ENCODE measurements at places on chromosomes 2 and 18. TPM values are rescaled to one million over a fixed set of nuclear protein-coding genes. Genes with fewer than 3 reads are reported as not detected.

WNT10A gene
- not detected for total RNA-seq

DNA sequence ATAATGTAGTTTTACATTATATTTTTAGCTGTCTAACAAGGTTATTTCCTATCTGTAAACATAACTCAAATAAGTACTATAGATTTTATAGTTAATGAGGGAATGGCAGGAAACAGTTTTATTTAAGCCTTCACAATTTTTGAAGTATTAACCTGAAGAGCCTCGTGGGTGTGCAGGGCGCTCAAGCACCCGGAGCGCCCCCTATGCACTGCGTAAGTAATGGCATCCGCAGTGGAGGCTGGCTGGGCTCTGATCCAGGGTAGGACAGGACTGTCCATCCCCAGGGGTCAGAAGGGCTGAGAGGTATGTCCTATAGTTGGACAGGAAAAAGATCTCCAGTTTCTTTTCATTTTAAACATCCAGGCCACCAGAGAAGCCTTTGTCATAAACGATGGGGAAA is 8.2 kb upstream of the GBX2 start:
- H3K36me3 ChIP-seq, result no peaks in the 10 kb centered on the region
- DNase-seq, result peak; percentile 55
- no peak overlapping the region for H3K4me3 ChIP-seq
- H3K27ac ChIP-seq, result no peak overlapping the region
- peaks cover 15% of the 10 kb centered on the region for H3K27me3 ChIP-seq

DNA sequence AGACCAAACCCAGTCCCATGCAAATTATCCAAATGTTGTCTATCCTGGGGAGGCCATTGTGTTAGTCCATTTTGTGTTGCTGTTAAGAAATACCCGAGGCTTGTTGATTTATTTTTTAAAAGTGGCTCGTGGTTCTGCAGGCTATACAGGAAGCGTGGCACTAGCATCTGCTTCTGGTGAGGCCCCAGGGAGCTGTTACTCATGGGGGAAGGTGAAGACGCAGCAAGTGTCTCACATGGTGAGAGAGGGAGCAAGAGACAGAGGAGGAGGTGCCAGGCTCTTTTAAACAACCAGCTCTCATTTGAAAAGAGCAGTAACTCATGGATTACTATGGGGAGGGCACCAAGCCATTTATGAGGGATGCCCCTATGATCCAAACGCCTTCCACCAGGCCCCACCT is 80.3 kb upstream of the ARL4C start:
- H3K36me3 ChIP-seq, result no peaks in the 10 kb centered on the region
- peaks cover 3% of the 10 kb centered on the region for H3K27me3 ChIP-seq
- no peak overlapping the region for H3K4me3 ChIP-seq
- no peaks in the 10 kb centered on the region for H3K4me1 ChIP-seq
- DNase-seq, result no peak
- H3K27ac ChIP-seq, result no peak overlapping the region

SLC19A3 gene
- 0.62 TPM for total RNA-seq

DNA sequence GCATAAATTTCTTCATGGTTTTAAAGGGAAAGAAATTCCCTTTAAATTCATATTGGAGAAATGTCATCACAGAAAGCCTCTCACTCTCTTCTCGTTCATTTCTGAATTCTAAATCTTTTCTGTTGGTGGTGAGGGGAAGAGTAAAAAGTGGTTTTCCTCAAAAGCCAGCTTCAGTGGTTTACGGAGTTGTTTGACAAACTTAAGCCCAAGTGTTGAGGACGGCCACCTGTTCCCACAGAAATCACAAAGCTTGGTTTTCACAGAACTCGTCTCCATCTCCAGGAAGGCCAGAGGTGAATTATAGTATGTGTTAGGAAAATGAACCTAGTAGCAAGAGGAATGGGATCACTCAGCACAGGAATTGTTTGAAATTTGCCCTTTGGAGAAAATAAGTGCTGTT is 316.2 kb downstream of the PDE11A start:
- no peak for DNase-seq
- no peak overlapping the region for H3K4me3 ChIP-seq
- no peak overlapping the region for H3K27ac ChIP-seq
- no peaks in the 10 kb centered on the region for H3K36me3 ChIP-seq

- no peaks in the 10 kb centered on the region for H3K27me3 ChIP-seq
- peaks cover 5% of the 10 kb centered on the region for H3K36me3 ChIP-seq
- H3K27ac ChIP-seq, result no peak overlapping the region
- no peak for DNase-seq
Measured at GRCh38 chr2:209501579-209501978, 77.7 kb downstream of the MAP2 start.

GRCh38 chr2:209496586-209496982 is 72.7 kb downstream of the MAP2 start:
- peaks cover 4% of the 10 kb centered on the region for H3K4me1 ChIP-seq
- H3K36me3 ChIP-seq, result peaks cover 5% of the 10 kb centered on the region
- DNase-seq, result no peak

HES6 gene
- 5.0 TPM for total RNA-seq

- no peaks in the 10 kb centered on the region for H3K4me1 ChIP-seq
- no peaks in the 10 kb centered on the region for H3K27me3 ChIP-seq
- no peak overlapping the region for H3K27ac ChIP-seq
Measured at GRCh38 chr2:622357-622756, 54.8 kb downstream of the TMEM18 start.

DNA sequence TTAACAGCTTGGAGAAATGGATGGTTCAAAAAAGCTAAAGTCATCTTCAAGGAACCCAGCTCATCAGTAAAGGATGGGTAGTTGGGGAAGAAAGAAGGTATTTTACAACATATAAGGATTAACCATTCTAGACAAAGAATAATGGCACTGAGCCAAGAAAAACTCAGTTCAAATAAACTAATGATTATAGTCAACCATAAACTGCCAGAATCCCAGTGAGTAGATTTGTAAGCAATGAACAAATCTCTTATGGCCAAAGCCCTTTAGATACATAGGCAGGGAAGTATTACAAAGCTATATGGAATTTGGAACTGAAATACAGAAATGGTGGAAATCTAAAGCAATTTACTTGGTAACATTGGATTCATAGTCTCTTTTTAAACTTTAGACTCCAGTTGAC is 92.4 kb upstream of the ZFP36L2 start:
- H3K36me3 ChIP-seq, result no peaks in the 10 kb centered on the region
- H3K27ac ChIP-seq, result no peak overlapping the region
- peaks cover 5% of the 10 kb centered on the region for H3K4me1 ChIP-seq
- no peaks in the 10 kb centered on the region for H3K27me3 ChIP-seq
- H3K4me3 ChIP-seq, result no peak overlapping the region
- DNase-seq, result no peak

DNA sequence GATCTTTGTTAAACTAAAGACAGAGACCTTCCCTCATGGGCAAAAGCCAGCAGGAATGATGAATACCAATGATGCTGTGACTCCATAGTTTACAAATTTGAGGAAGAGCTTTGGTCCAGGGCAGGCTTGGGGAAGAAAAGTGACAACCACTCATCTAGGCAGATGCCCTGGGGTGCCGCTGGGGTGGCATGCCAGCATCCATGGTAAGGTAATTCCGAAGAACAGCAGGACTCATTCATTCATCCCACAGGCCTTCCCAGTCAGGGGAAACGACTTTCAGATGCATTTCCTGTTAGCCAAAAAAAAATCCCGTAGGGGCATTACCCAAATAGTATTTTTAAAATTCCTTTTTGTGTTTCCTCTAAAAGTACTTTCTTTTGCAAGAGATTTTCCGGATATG is 180.7 kb upstream of the SERPINE2 start:
- H3K27me3 ChIP-seq, result no peaks in the 10 kb centered on the region
- H3K27ac ChIP-seq, result no peak overlapping the region
- H3K36me3 ChIP-seq, result no peaks in the 10 kb centered on the region
- H3K4me3 ChIP-seq, result no peak overlapping the region
- DNase-seq, result no peak
- peaks cover 8% of the 10 kb centered on the region for H3K4me1 ChIP-seq

GRCh38 chr2:72883356-72883962 is 3.7 kb upstream of the SPR start:
- H3K36me3 ChIP-seq, result no peaks in the 10 kb centered on the region
- peak; percentile 72 for DNase-seq
- H3K27me3 ChIP-seq, result peaks cover 9% of the 10 kb centered on the region
- no peak overlapping the region for H3K27ac ChIP-seq
- H3K4me1 ChIP-seq, result peaks cover 17% of the 10 kb centered on the region

- no peak overlapping the region for H3K4me3 ChIP-seq
- H3K27ac ChIP-seq, result no peak overlapping the region
- no peaks in the 10 kb centered on the region for H3K27me3 ChIP-seq
- no peaks in the 10 kb centered on the region for H3K4me1 ChIP-seq
- no peak for DNase-seq
Measured at GRCh38 chr2:177970670-177971454, 101.7 kb downstream of the PDE11A start.

- peaks cover 2% of the 10 kb centered on the region for H3K27me3 ChIP-seq
- no peak overlapping the region for H3K4me3 ChIP-seq
- no peaks in the 10 kb centered on the region for H3K36me3 ChIP-seq
- peaks cover 12% of the 10 kb centered on the region for H3K4me1 ChIP-seq
- no peak overlapping the region for H3K27ac ChIP-seq
- no peak for DNase-seq
Measured at GRCh38 chr2:181806039-181806392, 85.5 kb upstream of the ITPRID2 start.

DNA sequence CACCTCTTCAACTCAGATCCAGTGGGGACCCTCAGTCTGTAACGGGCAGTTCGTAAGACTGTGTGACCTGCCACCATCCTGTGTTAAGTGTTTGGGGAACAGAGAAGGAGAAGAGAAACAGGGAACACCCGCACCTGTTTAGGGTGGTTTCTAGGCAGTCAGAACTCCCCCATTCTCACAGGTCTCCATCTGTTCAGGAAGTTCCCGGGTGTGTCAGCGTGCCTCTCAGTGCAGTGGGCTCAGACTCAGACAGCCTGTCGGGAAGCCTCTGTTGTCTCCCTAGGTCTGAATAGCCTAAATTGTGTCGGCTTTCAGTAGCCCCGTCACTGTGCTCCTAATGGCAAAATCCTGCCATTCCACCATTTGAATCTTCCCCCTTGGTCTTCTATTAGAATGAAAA is 256.6 kb downstream of the LOXHD1 start:
- peaks cover 19% of the 10 kb centered on the region for H3K4me1 ChIP-seq
- peaks cover 5% of the 10 kb centered on the region for H3K36me3 ChIP-seq
- DNase-seq, result no peak
- no peak overlapping the region for H3K4me3 ChIP-seq
- H3K27ac ChIP-seq, result no peak overlapping the region

DNA sequence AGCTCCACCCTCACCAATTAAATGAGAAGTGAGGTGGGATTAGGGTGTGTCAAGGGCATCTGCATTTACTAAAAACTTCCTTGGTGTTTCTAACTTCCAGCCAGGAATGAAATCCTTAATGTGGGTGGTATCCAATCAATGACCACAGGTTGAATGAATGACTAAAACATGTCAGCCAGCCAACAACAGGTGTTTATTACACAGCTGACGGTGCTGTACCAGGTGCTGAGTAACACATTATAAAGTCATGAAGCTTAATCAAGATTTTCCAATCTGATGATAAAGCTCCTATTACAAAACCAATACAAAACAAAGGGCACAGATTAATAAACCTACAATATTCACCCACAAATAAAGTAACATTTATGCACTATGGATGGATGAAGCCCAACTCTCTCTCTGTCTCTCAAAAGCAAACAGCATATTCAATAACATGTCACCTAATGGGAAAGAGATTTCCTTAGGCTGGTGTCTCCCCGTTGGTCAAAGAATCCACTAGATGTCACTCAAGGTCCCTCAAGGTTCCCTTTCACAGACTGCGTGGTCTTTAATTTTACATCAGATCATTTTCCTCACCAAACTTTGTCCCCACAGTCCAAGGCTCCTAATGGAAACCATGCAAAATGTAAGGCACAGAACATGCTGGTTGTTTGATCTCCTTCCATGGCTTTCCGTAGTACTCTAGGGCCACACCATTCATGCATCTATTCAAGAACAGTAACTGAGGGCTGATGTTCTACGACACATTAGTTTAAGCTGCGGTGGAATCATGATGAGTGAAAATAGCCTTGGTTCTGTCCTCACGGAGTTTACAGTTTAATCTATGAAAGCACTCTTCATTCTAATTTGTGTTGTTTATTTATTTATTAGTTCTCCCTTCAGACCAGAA is 6.4 kb upstream of the PTPN4 start:
- H3K4me3 ChIP-seq, result no peak overlapping the region
- H3K27me3 ChIP-seq, result no peaks in the 10 kb centered on the region
- H3K36me3 ChIP-seq, result no peaks in the 10 kb centered on the region
- no peaks in the 10 kb centered on the region for H3K4me1 ChIP-seq

HOXD3 gene
- 4.1 TPM for total RNA-seq

- DNase-seq, result peak; percentile 22
- peak overlapping the region; percentile 90 for H3K4me3 ChIP-seq
- H3K27ac ChIP-seq, result peak overlapping the region; percentile 98
- peaks cover 84% of the 10 kb centered on the region for H3K4me1 ChIP-seq
- H3K36me3 ChIP-seq, result peaks cover 19% of the 10 kb centered on the region
Measured at GRCh38 chr18:58862851-58863538, 1.7 kb upstream of the ZNF532 start.

SCG2 gene
- 0.23 TPM for total RNA-seq

All from endothelial cell (in vitro differentiated cells).